Testis (tissue), 5 donors: ENCODE measurements at places on chromosomes 12 and 14. TPM values are rescaled to one million over a fixed set of nuclear protein-coding genes. Genes with fewer than 3 reads are reported as not detected.

The TPPP2 gene
- 201 TPM for total RNA-seq

DNA sequence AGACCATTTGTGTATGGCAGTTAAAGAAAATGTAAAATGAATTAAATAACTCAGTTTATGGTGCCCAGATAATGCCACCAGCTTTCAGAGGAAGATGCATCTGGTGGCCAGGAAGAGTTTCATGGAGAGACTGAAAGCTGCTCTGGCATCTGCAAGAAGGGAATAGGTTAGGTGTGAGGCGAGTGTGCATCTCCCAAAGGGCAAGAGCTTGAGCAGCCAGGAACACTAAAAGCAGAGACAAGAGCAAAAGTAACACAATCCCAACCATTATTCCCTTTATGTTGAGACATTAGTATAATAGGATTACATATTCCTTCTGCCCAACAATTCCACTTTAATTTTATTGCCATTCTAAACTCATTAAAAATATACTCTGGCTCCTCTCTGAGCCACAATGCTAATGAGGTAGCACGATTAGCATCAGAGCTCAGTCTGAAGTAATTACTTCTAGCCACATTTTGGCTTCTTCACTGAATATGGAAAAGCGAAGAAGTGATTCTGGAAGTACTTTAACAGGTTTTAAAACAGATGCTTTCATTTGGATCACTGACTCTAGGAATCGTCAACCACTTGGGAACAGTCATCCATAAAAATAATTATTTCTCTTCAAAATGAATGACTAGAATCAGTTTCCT, 309.4 kb upstream of the TMTC1 start:
- no peak overlapping the region for H3K4me3 ChIP-seq
- no peaks in the 10 kb centered on the region for H3K27me3 ChIP-seq
- H3K27ac ChIP-seq, result no peak overlapping the region
- no peak for DNase-seq
- H3K36me3 ChIP-seq, result no peaks in the 10 kb centered on the region

- no peaks in the 10 kb centered on the region for H3K27me3 ChIP-seq
- no peak overlapping the region for H3K4me3 ChIP-seq
- no peaks in the 10 kb centered on the region for H3K4me1 ChIP-seq
- no peaks in the 10 kb centered on the region for H3K36me3 ChIP-seq
Measured at GRCh38 chr12:89247541-89247942, 104.8 kb downstream of the DUSP6 start.

GRCh38 chr12:91191513-91192111, 9.0 kb upstream of the DCN start:
- H3K36me3 ChIP-seq, result no peaks in the 10 kb centered on the region
- H3K4me1 ChIP-seq, result no peaks in the 10 kb centered on the region
- no peak overlapping the region for H3K27ac ChIP-seq

DNA sequence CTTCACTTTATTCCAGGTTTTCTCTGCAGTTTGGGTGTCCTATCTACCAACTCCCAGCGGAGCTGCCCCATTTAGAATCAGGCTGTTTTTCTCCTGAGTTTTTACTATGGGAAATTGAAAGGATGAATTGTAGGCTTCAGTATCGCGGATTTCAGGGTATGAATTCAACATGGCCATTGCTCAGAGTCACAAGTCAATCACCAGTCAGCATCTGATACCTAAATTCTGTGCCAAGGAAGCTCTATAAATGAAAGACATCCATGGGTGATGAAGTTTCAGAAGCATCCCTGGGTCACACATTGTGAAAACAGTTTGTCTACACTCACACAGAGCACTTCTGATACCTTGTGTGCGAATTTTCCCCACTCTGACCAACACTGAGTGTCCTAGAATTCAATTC, 35.8 kb upstream of the YY1 start:
- no peaks in the 10 kb centered on the region for H3K27me3 ChIP-seq
- DNase-seq, result no peak
- no peaks in the 10 kb centered on the region for H3K4me1 ChIP-seq

GRCh38 chr14:74941676-74942097, 13.7 kb downstream of the PGF start:
- peak; percentile 42 for DNase-seq
- H3K4me1 ChIP-seq, result peaks cover 28% of the 10 kb centered on the region
- H3K27me3 ChIP-seq, result no peaks in the 10 kb centered on the region
- H3K36me3 ChIP-seq, result no peaks in the 10 kb centered on the region
- H3K27ac ChIP-seq, result peak overlapping the region; percentile 58
- H3K4me3 ChIP-seq, result no peak overlapping the region

The OTX2 gene
- total RNA-seq, result not detected

- no peak overlapping the region for H3K27ac ChIP-seq
- H3K4me1 ChIP-seq, result peaks cover 5% of the 10 kb centered on the region
- H3K4me3 ChIP-seq, result no peak overlapping the region
- no peaks in the 10 kb centered on the region for H3K27me3 ChIP-seq
Measured at GRCh38 chr12:122035292-122035691, 13.6 kb downstream of the BCL7A start.

The SERPINA12 gene
- total RNA-seq, result 0.47 TPM

- no peaks in the 10 kb centered on the region for H3K4me1 ChIP-seq
- H3K4me3 ChIP-seq, result no peak overlapping the region
- DNase-seq, result no peak
- H3K27me3 ChIP-seq, result no peaks in the 10 kb centered on the region
Measured at GRCh38 chr12:97944576-97944975, 482.0 kb downstream of the RMST start.

The PELI2 gene
- total RNA-seq, result 27.6 TPM

GRCh38 chr14:42628602-42629001, 1021.9 kb downstream of the LRFN5 start:
- H3K27me3 ChIP-seq, result no peaks in the 10 kb centered on the region
- no peaks in the 10 kb centered on the region for H3K36me3 ChIP-seq
- H3K4me1 ChIP-seq, result no peaks in the 10 kb centered on the region
- no peak overlapping the region for H3K27ac ChIP-seq
- no peak for DNase-seq

DNA sequence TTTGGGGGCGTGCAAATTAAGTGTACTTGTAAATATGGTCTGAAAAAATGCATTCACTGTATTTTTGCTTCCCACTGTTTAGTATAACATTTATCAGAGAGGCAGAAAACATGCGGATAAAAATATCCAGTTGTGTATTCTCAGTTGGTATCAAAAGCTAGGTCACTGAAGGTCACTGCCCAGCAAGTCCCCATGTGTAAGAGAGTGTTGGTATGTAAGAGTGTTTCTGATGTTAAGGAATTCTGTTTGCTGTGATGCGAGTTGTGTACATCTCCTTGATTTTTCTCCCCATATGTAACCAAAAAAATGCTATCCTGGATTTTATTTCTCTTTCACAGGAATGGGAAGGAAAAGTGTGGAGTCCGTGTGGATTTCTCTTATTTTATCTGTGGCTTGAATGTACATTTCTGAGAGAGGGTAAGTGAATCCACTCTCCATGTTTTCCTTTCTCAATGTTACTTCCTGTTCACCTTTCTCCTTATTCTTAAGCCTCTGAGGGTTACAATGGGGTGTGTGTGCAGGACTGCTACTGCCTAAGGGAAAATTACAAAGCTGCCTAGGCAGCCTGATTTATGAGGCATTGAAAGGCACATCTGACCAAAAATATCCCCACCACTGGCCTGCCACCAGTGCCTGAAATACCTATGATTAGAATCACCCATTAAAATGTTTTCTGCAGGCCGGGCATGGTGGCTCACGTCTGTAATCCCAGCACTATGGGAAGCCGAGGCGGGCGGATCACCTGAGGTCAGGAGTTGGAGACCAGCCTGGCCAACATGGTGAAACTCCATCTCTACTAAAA, 97.9 kb upstream of the USP44 start:
- H3K4me3 ChIP-seq, result no peak overlapping the region
- no peaks in the 10 kb centered on the region for H3K36me3 ChIP-seq
- H3K4me1 ChIP-seq, result peaks cover 9% of the 10 kb centered on the region
- H3K27ac ChIP-seq, result peak overlapping the region; percentile 20

DNA sequence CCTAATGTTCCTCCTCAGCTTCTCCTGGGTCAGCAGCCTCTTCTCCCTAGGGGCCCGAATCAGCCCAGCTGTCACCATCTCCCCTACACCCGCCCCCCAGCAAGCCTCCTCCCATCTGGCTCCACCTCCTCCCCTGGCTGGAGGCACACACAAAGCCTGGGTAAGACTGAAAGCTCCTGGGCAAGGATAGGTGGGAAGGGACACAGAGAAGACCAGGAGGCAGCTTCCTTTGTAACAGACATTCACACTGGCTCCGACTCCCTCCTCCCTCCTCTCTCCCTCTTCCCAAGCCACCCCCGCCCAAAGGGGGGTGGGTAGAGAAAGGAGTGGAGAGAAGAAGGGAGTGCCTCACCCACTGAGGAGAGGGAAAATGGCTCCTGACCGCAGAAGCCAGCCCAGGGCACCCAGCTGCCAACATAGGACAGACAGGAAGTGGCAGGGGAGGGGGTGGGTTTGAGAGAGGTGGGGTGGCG, 4.0 kb downstream of the CHD4 start:
- no peaks in the 10 kb centered on the region for H3K27me3 ChIP-seq
- peak; percentile 43 for DNase-seq
- H3K27ac ChIP-seq, result no peak overlapping the region
- no peaks in the 10 kb centered on the region for H3K36me3 ChIP-seq
- no peak overlapping the region for H3K4me3 ChIP-seq

The DEGS2 gene
- total RNA-seq, result 3.3 TPM

DNA sequence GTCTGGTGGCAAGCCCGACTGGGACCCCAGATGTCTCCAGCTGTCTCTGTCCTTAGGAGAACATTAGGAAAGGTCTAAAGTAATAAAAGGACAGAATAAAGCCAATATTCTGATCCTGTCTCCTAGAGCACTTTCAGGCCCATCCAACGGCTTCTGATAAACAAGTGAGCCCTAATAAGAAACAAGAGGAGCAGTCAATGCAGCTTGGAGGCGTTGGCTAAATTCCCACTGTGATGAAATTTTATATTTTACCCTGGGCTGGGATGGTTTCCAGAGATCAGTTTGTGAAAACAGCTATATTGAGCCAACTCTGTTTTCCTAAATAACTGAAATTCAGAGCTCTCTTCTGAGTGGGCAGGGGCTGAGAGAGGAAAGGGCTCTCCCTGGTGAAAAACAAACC, 55.5 kb upstream of the SRRM4 start:
- no peak for DNase-seq
- H3K4me3 ChIP-seq, result no peak overlapping the region
- no peaks in the 10 kb centered on the region for H3K27me3 ChIP-seq

GRCh38 chr12:31900271-31900670, 58.9 kb upstream of the RESF1 start:
- no peak overlapping the region for H3K4me3 ChIP-seq
- H3K36me3 ChIP-seq, result no peaks in the 10 kb centered on the region
- no peak for DNase-seq

DNA sequence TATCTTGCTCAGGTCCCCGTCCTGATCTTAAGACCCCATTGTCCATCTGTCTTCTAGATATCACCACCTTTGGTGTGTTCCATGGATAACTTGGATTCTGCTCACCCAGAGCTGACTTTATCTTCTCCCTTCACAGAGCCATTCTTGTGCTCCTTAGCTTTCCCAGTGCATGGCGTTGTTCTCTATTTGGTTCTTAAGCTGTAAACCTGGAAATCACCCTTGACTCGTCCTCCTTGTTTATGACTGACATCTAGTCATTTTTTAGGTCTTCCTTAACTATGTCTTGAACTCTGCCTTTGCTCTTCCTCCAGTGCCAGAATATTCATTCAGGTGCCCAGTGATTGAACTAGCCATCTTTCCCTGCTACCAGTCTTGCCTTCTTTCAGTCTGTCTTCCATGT, 11.7 kb downstream of the STK38L start:
- peaks cover 11% of the 10 kb centered on the region for H3K4me1 ChIP-seq
- H3K4me3 ChIP-seq, result no peak overlapping the region
- no peak for DNase-seq
- H3K27me3 ChIP-seq, result no peaks in the 10 kb centered on the region

GRCh38 chr12:119207063-119207560, 28.4 kb downstream of the HSPB8 start:
- no peak overlapping the region for H3K27ac ChIP-seq
- no peak overlapping the region for H3K4me3 ChIP-seq
- H3K36me3 ChIP-seq, result no peaks in the 10 kb centered on the region

GRCh38 chr12:86044396-86044795, 170.3 kb downstream of the NTS start:
- H3K27me3 ChIP-seq, result no peaks in the 10 kb centered on the region
- no peak overlapping the region for H3K4me3 ChIP-seq
- no peak for DNase-seq
- H3K4me1 ChIP-seq, result no peaks in the 10 kb centered on the region
- no peaks in the 10 kb centered on the region for H3K36me3 ChIP-seq

The ADGRD1 gene
- 42.8 TPM for total RNA-seq
